ENCODE measurements at places on chromosomes 11 and 22. TPM values are rescaled to one million over a fixed set of nuclear protein-coding genes. Genes with fewer than 3 reads are reported as not detected.

- DNase-seq, result peak; percentile 20
Observed at GRCh38 chr11:2803186-2804091, 82.1 kb downstream of the CDKN1C start.

GRCh38 chr11:69233744-69234570 lies 60.0 kb upstream of the MYEOV start:
- DNase-seq, result peak; percentile 4

DNA sequence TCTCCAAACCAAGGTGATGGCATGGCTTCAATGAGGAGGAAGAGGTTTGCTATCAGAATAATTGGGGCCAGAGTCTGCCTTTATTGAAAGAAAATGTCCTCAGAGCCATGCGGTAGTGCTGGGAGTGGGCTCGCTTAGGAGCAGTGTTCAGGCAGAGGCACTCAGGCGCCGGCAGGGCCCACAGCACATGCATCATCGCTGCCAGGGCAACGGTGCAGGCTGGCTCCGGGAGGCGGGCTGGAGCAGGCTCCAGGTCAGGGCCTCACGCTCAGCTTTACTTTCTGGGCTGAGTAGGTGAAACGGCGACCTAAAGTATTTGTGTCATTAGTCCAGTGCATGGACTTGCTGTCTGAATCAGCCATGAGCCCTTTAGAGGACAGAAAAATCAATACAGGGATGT lies 169.9 kb upstream of the CCDC90B start:
- DNase-seq, result no peak

GRCh38 chr11:12897390-12897789 lies 111.7 kb upstream of the RASSF10 start:
- DNase-seq, result peak; percentile 72

DNA sequence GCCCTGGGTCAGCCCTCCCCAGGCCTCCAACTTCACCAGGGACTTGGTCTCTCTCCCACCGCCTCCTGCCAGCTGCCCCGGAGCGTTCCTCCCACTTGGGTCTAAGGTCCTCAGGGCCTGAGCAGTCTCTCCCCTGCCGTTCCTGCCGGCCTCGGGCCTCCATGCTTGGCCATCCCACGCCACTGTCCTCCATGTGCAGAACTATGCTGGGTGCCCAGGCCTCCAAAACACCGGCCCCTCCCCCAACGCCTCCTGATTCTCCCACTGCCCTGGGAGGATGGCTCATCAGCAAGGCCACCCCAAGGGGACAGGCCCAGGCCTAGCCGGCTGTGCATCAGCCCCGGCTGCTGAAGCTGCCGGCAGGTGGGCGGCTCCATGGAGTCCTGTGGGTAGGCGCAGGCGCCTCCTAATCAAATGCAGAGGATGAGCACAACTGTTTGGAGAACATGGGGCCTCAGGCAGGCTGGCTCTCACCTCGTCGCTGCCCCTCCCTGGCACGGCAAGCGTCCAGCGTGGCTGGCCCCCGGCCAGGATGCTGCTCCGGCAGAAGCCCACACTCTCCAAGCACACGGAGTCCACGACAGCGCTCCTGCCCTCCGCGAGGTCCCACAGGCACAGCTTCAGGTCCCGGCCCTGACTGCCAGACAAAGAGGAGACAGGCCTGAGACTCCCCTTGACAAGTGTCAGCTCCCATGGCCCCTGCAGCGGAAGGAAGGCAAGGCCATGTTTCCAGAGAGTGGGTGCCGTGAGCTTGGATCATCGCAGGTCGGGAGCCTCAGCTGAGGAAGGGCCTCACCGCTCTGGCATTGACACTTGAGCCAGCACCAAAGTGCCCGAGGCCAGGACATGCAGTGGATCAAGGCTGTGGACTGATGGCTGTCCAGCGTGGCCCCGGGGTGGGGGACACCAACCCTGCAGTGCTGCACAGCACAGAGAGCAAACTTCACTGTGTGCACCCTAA lies 42.6 kb downstream of the GNB1L start:
- DNase-seq, result no peak

DNA sequence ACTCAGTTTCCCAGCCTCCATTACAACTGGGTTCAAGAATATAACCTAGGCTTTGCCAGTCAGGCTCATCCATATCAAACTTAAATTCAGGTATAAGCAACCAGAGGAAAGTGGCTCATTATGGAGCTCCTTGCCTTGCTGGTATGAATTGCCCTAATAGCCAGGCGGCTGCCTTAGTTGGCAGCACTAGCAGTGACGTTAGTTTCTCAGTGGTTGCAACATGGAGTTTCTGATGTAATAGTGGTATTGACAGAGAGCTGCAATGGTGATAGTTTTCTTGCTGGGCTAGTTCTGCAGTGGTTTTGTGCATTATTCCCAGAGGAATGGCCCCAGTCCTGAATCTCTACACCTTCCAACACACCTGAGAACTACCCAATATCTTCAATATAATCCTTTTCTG lies 3.8 kb upstream of the TMEM123 start:
- no peak for DNase-seq

DNA sequence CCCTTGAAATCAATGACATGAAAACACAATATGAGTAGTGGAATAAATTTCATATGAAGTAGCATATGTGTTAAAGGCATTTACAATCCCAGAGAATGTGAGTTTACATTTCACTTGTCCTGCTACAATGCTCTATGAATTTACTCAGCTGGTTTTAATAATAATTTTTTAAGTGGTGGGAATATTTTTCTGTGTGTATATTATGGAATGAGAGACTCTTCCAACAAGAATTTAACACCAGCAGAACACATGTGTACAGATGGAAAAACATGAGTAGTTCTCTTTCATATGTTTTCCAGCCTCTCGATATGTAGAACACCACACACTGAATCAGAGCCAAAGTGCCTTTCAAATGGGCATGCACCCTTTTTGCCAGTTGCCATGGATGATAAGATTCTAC lies 170.4 kb downstream of the MAML2 start:
- DNase-seq, result no peak

DNA sequence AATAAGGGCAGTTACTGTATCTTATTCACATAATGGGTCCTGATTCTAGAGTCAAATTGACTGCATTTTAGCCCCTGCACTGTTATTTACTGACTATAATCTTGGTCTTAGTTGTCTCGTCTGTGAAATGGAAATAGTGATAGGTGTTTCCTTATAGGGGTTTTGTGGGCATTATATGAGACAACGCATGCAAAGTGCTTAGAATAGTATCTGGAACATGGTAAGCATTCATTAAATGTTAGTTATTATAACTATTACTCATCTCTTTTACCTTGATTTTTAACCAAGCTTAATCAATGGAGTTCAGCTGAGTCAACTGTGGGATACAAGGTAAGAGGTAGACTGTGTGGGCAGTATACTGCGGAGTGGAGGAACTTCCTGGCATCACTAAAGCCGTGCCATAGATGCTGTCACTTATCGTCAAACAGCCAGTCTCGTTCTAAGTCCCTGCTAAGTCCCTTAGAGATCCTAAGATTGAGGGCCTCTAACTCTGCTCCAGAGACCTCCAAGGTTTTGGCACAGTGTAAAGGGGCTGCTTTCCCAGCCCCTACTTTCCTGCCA lies 2.6 kb upstream of the ZC3H12C start:
- no peak for DNase-seq

GRCh38 chr11:119406005-119406404 lies 17.0 kb downstream of the THY1 start:
- no peak for DNase-seq

DNA sequence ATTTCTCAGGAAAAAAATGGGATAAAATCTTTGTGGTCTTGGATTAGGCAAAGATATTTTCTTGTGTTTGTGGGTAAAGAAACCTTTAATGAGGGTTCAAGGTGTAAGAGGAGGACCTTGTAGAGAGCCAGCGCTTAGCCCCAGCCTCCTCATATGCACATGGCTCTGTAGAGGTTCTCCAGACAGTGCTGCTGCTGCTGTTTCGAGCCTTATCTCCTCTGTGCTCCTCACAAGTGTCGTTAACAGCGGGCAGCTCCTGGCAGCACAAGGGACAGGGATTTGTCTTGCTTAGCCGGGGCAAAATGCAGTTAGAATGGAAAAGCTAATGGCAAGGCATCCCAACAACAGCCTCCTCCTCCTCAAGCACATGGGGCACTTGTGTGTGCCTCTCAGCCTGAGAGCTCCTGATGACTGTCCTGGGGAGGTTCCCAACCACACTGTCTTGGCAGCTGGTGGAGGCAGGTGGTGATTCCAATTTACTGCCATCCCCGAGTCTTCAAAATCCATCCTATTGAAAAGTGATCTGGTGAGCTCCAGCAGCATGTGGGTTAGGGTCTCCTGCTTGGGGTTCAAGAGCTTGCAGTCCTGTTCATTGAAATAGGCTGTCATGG lies 7.6 kb upstream of the MSANTD2 start:
- DNase-seq, result no peak

DNA sequence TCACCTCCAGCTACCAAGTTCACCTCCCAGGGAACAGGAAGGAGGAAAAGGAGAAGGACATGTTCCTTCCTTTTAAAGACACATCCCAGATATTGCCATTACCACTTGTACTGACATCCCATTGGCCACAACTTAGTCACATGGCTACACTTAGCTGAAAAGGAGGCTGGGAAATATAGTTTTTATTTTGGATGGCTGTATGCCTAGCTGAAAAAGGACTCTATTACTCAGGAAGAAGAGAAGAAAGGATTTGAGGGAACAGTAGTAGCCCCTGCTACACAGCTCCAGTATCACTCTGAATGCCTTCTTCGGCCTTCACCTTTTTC lies 2.1 kb upstream of the APOA5 start:
- DNase-seq, result no peak

CDKN1C gene
- 33.4 TPM for total RNA-seq

CERK gene
- total RNA-seq, result 53.3 TPM

CBLIF gene
- total RNA-seq, result not detected

CCDC116 gene
- 1.3 TPM for total RNA-seq

DBX1 gene
- not detected for total RNA-seq

MS4A12 gene
- not detected for total RNA-seq

SLC22A12 gene
- total RNA-seq, result not detected
